Stimulated activated CD4-positive, alpha-beta T cell treated with anti-CD3 and anti-CD28 coated beads, TNF-alpha, amount 100 ng/mL, for 48 hours (primary cell): ENCODE measurements at places on chromosomes 5 and 9.

DNA sequence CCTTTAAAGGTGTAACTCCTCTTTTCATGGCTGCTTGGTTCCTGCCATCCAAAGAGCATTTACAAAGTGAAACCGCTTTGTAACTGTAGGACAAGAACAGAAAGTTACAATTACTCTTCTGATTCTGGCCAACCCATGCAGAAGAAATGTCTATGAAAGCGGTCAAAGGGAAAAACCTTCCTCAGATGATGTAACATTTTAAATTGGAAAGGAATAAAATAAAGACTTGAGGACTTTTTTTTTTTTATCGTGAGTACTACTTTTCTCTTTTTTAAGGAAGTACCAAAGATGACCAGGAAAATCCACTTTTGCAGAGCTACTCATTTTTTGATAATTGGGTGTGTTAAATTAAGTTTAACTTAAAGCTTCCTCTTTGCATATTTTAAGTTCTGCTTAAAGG, 13.0 kb upstream of the C9orf72 start:
- DNase-seq, result no peak

GRCh38 chr5:148205865-148206264, 3.0 kb downstream of the SPINK6 start:
- DNase-seq, result no peak

DNA sequence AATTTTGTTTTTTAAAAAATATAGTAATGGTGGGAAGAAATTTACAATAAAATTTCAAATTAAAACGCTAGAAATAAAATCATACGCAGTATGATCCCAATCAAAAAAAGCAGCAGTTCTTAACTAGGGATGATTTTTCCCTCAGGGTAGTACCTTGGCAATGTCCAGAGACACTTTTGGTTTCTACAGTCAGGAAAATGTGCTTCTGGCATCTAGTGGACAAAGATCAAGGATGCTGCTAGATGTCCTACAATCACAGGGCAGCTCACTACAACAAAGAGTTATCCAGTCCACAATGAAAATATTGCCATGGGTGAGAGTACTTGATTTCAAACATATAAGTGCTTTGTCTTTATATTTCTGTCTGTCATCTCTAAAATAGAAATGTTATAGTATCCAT, 400.2 kb upstream of the SGCD start:
- DNase-seq, result no peak

GRCh38 chr9:30476826-30477225, 1907.6 kb upstream of the ACO1 start:
- no peak for DNase-seq

- DNase-seq, result no peak
Measured at GRCh38 chr5:97635553-97635952, 452.5 kb upstream of the RIOK2 start.

DNA sequence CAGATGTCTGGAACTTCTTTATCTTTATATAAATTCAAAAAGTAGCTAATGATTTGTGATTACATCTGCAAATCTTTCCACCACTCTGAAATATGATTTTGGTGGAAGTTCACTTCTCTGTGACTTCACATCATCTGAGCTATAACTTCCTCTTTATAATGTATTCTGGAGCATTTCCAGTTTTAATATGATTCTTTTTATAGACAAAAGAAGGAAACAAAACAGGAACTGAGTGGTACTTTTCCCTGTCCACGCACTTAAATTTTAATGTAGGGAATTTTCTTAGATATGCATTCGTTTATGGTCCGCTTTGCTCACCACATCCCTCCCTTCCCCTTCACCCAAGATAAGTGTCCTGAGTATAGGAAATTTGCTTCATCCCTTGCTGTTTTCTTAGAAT, 333.5 kb downstream of the CHSY3 start:
- DNase-seq, result no peak

DNA sequence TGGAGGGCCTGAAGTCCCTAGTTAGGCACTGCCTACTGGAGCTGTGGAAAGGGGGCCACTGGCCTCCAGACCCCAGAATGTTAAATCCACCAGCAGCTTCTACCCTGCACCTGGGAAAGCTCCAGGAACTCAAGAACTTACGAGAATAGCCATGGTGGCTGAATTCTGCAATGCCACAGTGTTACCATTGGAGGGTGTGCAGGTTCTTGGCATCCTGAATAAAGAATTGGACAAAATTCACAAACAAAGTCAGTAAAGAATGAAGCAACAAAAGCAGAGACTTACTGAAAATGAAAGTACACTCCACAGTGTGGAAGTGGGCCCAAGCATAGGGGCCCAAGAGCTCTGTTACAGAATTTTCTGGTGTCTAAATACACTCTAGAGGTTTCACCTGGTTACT, 107.0 kb downstream of the PRDM9 start:
- DNase-seq, result no peak

DNA sequence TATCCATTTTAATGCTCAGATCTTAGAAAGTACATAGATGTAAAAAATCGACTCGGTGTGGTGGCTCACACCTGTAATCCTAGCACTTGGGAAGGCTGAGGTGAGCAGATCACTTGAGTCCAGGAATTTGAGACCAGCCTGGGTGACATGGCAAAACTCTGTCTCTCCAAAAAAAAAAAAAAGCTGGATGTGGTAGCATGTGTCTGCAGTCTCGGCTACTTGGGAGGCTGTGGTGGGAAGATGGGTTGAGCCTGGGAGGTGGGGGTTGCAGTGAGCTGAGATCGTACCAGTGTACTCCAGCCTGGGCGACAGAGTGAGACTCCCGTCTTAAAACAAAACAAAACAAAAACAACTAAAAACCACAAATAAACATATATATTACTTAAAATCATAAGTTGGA, 61.4 kb downstream of the RASA1 start:
- DNase-seq, result no peak

DNA sequence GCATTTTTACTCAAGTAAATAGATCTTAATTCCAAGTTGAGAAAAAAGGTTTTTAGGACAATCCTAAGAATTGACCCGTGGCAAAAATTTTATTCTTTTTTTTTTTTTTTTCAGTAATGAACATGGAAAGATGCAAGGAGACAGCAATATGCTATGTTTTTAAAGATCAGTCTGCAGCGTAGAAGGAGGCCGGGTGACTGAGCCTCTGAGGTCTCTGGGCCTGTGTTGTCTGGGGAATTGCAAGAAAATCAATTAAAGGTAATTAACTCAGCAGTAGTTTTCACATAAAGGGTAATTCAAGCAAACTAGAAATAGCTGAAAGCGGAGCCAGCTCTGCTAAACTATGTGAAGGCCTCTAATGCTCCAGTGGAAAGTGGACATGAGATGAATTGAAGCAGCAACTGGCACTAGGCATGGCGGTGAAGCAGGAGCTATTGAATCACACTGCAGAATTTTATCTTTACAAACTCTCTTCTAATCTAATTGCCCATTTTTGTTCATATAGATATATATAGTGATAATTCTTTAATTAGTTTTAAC, 285.2 kb upstream of the ITGA1 start:
- no peak for DNase-seq

- DNase-seq, result no peak
Measured at GRCh38 chr9:14156046-14156445, 157.9 kb downstream of the NFIB start.

- DNase-seq, result no peak
Measured at GRCh38 chr5:73674669-73675004, 48.6 kb downstream of the ARHGEF28 start.

DNA sequence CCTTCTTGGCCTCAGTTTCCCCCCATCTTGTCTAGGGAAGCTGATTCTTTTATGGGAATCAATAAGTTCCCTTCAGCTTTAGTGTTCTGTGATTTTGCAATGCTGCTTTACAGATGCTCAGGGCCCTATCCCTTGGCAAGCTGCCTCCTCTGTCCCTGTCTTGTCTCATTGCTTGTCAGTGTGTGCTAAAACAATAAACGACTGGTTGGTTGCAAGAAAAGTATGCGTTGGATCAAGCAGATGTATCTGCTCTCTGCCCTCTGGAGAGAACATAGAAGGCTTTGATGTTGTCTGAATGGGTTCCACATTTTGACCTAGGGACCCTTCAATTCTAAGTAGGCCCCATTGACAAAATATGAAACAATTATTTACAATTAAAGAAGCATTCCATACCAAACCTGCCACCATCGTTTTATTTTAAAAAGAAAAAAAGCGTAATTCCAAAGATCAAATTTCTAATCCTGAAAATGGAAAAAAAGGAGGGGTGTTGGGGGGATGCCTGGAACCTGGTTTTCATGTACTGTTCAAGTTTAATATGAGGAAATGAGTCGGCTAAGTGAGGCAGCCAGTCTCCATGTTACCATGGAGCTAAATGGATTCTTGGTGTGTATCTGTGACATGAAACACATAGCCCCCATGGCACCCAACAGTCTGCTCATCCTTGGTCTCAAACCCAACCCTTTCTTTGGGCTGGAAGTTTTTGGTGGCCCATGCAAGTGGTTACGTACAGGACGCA, 31.2 kb upstream of the TARS1 start:
- DNase-seq, result no peak

- DNase-seq, result no peak
Measured at GRCh38 chr9:102360846-102361245, 622.4 kb upstream of the GRIN3A start.

DNA sequence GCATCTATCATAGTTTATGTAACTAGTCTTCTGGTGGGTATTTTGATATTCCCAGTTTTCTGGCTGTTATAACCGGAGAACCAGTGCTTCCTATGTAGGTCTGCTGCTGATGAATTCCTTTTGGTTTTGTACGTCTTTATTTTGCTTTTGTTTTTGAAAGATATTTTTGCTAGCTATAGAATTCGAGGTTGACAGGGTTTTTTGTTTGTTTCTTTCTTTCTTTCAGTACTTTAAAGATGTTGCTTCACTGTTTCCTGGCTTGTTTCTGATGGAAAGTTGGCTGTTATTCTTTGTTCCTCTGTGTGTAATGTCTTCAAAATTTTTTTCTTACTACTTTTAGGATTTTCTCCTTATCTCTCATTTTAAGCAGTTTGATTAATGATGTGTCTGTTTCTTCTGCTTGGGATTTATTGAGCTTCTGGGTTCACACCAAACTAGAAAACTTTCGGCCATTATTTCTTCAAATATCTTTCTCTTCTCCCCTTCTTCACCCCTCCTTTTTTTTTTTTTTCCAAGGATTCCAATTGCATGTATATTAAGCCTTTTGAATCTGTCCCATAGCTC, 27.5 kb downstream of the ZNF618 start:
- DNase-seq, result no peak

DNA sequence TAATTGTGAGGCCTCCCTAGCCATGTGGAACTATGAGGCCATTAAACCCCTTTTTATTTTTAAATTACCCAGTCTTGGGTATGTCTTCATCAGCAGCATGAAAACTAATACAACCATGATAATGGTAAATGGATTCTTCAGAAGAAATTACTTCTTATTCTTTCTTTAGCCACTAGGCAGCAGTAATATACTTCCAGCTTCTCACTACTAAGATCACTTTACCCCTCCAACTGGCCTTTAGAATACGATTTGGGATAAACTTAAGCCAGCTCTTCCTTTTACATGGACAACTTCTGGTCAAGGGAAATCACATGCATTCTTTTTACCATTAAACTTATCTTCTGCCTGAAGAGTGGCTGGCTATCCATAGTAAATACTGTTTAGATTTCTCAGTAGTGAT, 355.4 kb downstream of the MAN2A1 start:
- DNase-seq, result no peak

GRCh38 chr9:22817181-22817580, 370.6 kb downstream of the DMRTA1 start:
- no peak for DNase-seq

- DNase-seq, result no peak
Measured at GRCh38 chr5:20359377-20359776, 371.4 kb upstream of the CDH18 start.

DNA sequence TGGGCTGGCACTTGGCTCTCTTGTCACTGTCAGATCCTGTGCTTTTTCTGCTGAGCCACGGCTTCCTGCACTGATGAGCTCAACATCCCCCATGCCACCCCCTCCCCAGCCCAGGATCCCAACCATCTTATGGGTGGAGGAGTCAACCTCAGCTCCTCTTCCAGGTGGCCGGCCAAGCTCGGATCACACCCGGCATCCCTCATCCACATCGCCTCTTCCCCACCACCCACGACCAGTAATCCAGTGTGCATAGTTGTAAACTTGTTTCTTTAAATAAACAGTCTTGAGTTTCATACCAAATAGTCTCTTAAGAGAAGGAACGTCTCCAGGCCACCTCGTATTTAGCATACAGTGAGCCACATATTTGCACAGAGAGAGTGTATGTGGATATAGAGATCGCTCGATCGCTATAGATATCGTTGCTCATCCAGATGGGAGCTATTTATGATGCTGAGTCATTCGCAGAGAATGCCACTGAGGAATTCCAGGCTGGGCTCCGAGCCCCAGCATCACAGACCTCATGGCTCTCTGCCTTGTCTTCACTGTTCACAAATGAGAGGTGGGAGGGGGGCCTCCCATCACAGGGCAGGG, 61.8 kb upstream of the CPLX2 start:
- no peak for DNase-seq

DNA sequence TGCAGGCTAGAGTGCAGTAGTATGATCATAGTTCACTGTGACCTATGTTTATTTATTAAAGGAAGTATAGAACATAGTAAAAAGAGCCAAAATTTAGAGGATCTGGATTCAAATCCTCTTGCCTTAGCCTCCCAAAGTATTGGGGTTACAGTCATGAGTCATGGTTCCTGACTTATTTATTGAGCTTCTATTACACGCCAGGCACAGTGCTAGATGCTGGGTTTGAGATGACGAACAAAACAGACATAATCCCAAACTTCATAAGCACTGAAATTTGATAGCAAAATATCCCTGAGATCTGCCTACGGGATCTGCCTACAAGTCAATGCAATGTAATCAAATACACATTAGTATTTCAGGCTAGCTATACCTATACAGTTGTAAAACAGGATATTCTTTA, 2.5 kb downstream of the KIAA0825 start:
- no peak for DNase-seq

DNA sequence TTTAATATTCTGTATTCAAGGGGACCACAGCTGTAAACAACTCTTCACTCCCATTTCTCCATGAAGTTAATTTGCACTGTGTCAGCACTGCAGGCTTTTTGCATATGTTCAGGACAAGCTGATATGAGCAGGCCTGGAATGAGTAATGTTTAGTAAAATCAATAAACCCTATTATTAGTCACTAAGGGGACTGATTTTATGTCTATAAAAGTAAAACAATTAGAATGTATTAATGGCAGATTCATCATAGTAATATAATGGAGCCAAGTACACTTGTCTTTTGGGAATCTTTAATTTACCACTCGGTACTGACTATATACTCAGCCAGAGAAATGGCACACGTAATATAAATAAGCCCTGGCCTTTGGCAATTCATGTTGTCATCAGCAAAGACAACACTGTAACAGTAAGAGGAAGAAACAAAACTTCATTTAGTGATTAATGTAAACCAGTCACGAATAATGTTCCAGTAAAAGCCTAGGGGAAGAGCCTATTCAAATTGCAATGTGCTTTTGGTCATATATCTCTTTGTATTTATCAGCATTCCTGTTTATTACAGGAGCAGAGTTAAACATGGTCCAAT, 111.6 kb downstream of the ZNF608 start:
- DNase-seq, result no peak

DNA sequence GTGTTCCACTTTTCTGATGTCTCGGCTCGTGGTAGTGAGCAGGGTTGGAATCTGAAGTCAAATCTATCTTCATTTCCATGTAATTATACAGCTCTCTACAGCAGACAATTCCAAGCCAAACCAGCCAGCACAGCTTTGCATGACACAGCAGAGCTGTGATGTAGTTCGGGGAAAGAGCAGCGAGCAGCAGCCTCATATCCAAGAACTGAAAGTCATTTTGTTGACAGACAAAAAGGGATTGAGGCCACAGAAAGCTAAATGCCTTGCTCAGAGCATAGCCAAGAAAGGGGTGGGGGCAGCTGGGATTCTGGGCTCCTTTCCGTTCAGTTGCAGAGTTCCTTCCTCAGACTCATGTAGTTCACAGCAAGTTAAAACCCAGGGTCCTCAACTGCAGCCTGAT, 32.1 kb downstream of the LCP2 start:
- DNase-seq, result no peak

GRCh38 chr9:100322954-100323536, 29.7 kb downstream of the TEX10 start:
- no peak for DNase-seq
